ENCODE measurements at places on chromosomes 12 and 14.

- no peak for ATAC-seq
Measured at GRCh38 chr14:94439453-94440057, 13.0 kb downstream of the SERPINA11 start.

- no peak for ATAC-seq
Measured at GRCh38 chr14:22079766-22080165, 406.1 kb upstream of the OR4E1 start.

DNA sequence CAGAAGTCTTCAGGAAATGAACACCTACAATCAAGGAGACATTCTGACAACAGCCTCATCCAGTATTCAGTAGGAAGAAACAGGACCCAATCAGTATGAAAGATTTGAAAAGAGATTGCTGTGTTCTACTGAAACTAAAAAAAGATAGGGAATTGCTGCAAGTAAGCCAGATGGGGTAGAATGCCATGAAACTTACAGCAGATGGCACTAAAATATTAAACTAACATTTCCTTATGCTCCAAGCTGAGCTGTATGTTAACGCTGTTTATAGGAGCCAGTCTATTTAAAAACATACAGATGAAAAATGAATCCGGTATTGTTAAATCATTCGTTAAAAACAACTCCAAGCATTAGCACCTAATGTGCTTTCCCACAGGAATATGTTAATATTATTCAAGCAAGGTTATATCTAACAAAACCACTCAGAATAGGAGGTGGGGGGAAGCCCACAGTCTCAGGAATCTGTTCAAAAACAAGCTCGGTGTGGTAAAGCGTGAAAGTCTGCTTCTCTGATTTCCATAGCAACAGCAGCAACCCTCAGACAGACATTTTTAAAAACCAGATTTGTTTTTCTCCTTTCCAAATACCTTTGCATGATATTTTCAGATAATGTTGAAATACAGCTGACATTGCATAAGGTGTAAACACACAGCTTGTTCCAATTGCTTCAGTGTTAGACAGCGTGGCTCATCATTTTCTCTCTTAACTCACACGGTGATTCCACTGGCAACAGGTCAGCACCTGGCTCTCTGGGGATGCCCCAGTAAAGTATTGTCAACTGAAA is 131.4 kb upstream of the CCDC175 start:
- ATAC-seq, result no peak

DNA sequence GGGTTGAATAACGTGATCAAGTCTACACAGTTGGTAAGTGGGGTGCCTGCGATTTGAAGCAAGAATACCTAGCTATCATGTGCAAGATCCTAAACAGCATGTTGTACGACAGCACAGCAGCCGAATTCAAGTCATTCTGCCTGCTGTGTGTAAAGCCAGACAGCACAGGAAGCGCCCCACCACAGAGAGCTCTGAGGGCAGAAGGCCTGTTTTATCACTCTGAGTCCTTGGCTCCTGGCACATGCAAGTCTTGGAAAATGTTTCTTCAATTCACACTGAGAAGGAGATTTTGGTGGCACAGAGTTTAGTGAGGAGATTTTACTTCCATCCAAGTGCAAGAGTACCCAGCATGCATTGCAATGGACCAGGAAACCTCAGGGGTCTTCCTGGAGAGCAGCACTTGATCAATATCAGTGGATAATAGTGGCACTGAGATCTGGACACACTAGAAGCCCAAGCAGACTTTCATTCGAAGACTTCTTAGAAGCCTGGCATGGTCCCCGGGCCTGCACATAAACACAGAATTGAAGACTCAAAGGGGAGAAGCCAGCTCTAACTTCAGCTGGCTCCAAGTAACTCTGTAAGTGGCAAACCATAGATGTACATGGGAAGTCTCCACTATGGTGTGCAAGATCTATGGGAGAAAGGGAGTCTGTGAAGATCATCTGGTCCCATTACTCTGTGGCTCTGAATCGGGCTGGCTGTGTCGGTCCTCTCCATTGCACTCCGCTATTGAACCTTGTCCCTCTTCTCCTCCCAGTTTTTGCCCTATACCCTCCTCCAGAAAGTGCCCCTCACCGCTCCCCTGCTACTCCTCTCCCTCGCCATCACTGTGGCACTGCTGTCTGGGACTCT is 1.5 kb upstream of the KRT1 start:
- no peak for ATAC-seq

GRCh38 chr14:85445151-85445795 is 84.7 kb upstream of the FLRT2 start:
- ATAC-seq, result no peak

- peak; percentile 91 for ATAC-seq
Measured at GRCh38 chr12:109518820-109519665, 41.6 kb downstream of the UBE3B start.

GRCh38 chr12:21073129-21073528 is 57.9 kb upstream of the SLCO1B1 start:
- no peak for ATAC-seq

- ATAC-seq, result no peak
Measured at GRCh38 chr14:71441126-71441525, 491.1 kb upstream of the RGS6 start.

- no peak for ATAC-seq
Measured at GRCh38 chr12:47841910-47842309, 22.2 kb upstream of the HDAC7 start.

DNA sequence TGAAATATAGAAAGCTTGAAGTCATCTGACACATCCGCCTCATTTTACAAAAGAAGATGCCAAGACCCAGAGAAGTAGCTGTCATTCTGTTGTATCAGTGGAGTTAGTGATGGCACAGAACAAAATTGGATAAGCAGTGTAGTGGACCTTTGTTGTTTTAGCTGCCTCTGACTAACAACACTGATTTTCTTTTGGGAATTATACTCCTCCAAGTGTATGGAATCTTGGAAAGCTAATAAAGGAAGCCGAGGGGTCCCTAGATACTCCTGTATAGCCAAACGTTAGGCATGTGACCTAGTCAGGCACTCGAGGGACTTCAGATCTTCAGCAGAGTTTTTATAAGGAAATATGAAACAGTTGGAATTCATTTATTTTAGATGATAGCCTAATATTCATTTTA is 94.5 kb downstream of the OTOGL start:
- no peak for ATAC-seq

DNA sequence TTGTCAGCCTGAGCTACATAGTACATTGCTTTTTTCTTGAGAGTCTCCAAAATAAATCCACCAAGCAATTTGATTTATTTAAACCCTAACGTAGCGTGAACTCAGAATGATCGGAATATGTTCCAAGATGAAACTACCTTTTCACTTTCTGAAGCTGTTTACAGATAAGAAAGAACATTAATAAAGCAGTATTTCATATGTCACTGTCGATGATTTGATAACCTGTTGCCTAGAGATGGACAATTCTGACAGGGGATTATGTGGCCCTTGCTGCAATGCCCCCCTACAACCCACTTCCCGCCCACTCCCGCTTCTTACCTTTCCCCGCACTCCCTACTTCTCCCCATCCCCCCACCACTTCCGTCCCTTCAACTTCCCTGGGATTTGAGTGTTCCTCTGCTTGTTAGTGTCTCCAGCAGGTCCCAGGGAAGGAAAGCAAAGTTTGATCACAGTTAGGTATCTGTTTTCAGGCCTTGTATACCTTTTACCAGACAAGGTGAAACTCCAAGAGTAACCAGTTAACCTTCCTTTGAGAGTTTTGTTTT is 229.2 kb upstream of the HMGA2 start:
- no peak for ATAC-seq

- no peak for ATAC-seq
Measured at GRCh38 chr12:15688202-15688736, 100.9 kb downstream of the EPS8 start.

DNA sequence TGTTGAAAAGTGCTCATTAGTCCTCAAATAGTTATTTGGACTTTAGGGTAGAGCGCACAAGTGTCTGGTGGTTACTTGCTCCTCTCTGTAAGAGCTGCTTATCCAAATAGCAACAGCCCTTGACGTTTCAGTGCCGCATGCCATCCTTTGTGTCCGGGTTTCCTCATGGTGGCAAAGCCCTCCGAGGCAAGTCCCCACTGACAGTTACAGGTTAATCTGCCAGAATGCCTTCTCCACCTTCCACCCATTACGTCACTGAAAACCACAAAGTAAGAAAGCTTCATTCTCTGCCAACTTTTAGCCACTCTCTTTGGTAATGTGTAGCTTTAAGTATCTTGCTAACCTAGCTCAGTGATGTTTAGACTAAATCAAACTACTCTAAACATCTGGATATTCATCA is 78.6 kb downstream of the POLR3B start:
- no peak for ATAC-seq

- ATAC-seq, result peak; percentile 78
Measured at GRCh38 chr12:107903341-107904061, 129.0 kb downstream of the ASCL4 start.

GRCh38 chr14:57933349-57933748 is 67.5 kb upstream of the SLC35F4 start:
- ATAC-seq, result no peak

- no peak for ATAC-seq
Measured at GRCh38 chr14:104119119-104119487, 19.3 kb upstream of the KIF26A start.

- no peak for ATAC-seq
Measured at GRCh38 chr12:7344833-7345606, 41.1 kb downstream of the ACSM4 start.

DNA sequence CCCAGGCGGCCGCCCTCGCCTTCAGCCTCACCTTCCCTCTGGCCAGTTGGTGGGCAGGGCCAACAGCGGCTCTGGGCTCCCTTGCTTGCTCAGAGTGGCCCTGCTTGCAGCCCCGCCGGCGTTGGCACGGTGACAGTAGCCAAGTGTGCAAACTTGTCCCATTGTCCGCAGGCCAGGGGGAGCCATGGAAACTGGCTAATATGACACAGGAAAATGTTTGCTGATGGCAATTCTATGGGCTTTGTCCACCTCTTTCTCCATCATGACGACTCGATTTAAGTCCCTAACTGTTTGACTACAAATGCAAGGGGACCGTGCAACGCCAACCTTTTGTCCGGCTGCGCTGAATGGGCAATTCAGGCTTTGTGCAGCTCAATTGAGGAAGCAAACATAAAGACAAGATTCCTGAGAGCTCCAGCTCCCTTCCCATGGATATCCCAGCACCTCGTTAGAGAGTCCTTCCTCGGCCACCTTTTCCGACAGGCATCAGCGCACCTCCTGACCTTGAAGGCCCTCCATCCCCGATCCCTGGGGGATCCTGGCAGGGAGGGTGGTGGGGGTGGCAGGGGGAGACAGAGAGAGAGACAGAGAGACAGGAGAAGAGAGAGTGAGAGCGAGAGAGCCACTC is 785 bp upstream of the FAM181A start:
- ATAC-seq, result no peak

DNA sequence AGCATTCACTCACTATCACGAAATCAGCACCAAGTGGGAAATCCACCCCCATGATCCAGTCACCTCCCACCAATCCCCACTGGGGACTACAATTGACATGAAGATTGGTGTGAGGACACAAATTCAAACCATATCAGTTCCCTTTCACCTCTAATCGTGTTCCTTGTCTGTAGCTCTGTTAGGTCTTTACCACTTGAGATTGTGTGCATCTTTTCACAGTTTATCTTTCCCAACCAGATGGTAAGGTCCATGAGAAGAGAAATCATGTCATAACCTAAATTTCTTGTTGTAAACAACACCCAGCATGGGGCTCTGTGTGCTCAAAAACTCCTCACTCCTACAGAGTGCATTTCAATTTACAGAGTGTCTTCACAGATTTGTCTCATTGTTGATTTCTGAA is 27.1 kb upstream of the PCED1B start:
- ATAC-seq, result no peak

DNA sequence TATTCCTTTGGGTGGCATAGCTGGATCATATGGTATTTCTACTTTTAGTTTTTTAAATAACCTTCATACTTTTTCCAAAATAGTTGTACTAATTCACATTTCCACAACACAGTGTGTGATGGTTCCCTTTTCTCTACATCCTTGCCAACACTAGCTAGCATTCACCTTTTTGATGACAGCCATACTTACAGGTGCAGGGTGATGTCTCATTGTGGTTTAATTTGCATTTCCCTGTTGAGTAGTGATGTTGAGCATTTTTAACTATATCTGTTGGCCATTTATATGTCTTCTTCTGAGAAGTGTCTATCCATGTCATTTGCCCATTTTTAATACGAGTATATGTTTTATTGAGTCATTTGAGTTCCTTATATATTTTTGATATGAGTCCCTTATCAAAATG is 96.1 kb downstream of the TSHR start:
- no peak for ATAC-seq

DNA sequence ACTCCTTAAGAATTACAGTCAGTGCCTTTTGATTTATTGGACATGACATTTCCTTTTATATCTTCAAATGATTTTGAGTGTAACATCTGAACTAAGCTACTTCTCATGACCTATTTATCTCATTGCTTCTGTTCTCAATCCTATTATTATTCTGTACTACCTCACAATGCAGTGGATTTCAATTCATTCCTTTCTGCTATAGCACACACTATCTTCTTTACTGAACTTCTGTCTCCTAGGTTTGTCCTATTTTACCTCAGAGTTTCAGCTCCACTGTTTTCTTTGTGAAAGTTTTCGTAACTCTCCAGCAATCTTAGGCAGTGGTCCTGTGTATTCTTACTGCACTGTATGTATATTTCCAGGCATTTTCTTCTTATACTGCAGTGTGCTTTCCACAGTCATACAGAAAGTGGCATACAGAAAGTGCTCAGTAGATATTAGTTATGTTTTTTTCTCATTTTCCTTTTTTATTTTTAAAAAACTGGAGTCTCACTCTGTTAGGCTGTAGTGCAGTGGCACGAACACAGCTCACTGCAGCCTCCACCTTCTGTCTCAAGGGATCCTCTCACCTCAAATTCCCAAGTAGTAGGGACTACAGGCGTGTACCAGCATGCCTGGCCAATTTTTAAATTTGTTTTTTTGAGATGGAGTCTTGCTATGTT is 368.6 kb upstream of the RGS6 start:
- no peak for ATAC-seq

- no peak for ATAC-seq
Measured at GRCh38 chr14:21097636-21098075, 799 bp downstream of the ZNF219 start.

- ATAC-seq, result no peak
Measured at GRCh38 chr14:24889843-24890242, 160.1 kb downstream of the STXBP6 start.

- no peak for ATAC-seq
Measured at GRCh38 chr14:71597955-71598660, 334.1 kb upstream of the RGS6 start.

Measured in SK-N-SH treated with all-trans-retinoic acid at 6 μM for 48 hours (cell line).